ENCODE measurements at places on chromosomes 7 and 10.

GRCh38 chr10:28169525-28169924 is 133.3 kb downstream of the MPP7 start:
- DNase-seq: no peak

- peak; percentile 89 for DNase-seq
Measured at GRCh38 chr7:130441408-130441869, 623 bp upstream of the CEP41 start.

DNA sequence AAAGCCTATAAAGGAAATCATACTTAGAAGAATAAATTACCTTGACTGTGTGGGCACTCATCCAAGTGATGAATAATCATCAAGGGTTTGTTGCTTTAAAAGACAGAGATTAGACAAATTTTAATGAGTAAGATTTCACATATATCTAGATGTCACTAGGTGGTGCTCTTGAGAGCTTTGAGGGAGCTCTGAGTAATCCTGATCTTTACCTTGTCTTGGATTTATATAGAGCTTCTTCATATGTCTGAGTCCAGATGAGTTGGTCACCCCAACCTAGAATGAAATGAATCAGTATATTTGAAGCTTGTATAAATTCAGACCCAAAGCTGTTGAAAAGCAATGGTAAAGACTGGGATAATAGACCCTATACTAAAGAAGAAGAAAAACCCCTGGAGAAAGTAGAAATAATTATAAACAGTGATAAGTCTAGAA is 3.7 kb downstream of the AGR2 start:
- peak; percentile 46 for DNase-seq

DNA sequence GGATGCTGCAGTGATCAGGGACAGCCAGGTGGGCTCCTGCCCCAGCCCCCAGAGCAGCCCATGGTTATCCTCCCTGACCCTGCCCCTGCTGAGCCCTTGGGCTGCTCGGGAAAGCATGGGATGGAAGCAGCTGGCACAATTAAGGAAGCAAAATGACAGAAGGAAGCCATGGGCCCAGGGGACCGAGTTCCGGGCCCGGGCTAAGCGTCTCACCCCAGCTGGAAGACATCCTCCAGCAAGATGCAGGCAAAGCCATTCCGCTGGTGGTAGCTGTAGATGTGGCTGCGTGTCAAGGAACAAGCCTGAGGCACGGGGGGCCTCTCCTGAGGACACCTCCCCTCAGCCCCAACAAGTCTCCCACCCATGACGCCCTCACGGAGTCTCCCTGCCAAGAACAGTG is 1.1 kb downstream of the ATG9B start:
- DNase-seq: no peak

- DNase-seq: no peak
Measured at GRCh38 chr10:14397066-14397465, 66.3 kb upstream of the FRMD4A start.

DNA sequence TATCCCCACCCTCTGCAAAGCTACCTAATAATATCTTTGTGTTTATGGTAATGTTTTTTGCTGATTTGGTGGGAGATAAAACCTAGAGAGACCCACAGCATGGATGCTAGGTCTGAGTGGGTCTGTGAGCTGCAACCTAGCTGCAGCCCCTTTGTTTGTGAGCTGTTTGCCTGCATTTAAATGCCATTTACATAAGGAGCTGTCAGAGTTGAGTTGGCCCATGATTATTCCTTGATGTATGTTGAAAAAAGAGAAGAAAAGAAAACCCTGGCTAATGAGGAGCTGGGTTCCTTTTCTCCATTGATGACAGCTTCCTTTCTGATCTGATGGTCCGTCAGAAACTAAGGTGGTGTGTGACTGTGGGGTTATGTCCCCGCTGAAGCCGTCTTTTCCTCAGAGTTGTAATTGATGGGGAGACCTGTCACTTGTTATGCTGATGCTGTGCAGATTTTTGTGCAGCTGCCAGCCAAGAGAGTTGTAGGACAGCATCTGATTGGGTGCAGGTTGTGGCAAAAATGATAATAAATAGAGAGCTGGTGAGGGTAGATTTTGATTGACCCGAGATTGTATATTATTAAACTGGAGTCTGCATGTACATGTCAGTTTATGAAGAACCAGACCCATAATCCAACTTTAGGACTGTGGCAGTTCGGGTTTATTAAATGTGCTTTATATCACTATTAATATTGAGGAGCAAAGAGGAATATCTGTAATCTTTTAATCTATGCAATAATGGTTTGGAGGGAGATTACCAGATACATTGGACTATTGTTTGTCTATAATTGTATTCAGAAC is 219.8 kb downstream of the AUTS2 start:
- DNase-seq: no peak

GRCh38 chr7:99997545-99998137 is 17.8 kb upstream of the ZKSCAN1 start:
- DNase-seq: no peak

DNA sequence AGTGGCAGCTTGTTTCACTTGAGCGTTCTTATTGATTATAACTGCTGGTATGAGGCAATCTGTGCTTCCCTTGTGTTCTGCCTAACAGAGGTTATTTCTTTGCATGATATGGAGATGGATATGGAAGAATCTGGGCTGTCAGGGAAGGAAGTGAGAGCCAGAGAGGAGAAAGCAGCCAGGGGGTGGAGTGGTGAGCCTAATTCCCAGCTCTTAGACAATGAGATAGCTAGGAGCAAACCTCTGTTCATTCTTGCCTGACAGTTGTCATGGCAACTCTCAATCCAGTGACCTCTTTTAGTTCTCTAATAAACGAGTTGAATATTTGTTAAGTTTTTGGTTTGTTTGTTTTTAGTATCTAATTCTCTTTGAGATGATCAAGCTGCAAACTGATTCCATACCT is 214.3 kb downstream of the NRG3 start:
- no peak for DNase-seq

- no peak for DNase-seq
Measured at GRCh38 chr7:141291541-141291940, 217.7 kb downstream of the TMEM178B start.

- no peak for DNase-seq
Measured at GRCh38 chr10:103834436-103835095, 20.8 kb downstream of the SH3PXD2A start.

GRCh38 chr10:62333135-62333889 is 40.9 kb upstream of the ZNF365 start:
- no peak for DNase-seq

GRCh38 chr7:23287612-23288011 is 11.5 kb upstream of the MALSU1 start:
- no peak for DNase-seq

DNA sequence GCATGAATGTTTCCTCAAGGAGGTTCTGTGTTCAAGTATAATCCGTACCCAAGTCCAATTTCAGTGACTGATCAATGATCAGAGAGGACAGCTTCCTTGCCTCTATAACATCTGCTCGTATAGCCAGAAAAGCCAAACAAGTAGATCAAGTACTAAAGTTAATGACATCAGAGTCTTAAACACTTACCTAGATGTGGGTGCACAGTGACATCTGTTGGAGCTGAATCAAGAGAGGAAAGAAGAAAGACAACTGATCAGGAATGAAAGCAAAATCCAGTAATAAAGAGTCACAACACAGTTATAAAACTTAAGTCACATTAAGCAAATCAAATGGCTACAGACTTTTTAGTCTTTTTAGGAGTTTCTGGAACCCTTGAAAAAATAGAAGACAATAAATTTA is 236.5 kb downstream of the RELN start:
- DNase-seq: no peak

Data from NCI-H1694 (cell line).